ENCODE measurements at places on chromosomes 7 and 10.
A peak's percentile ranks its signal among the peaks of the same experiment; 100 is the strongest.

DNA sequence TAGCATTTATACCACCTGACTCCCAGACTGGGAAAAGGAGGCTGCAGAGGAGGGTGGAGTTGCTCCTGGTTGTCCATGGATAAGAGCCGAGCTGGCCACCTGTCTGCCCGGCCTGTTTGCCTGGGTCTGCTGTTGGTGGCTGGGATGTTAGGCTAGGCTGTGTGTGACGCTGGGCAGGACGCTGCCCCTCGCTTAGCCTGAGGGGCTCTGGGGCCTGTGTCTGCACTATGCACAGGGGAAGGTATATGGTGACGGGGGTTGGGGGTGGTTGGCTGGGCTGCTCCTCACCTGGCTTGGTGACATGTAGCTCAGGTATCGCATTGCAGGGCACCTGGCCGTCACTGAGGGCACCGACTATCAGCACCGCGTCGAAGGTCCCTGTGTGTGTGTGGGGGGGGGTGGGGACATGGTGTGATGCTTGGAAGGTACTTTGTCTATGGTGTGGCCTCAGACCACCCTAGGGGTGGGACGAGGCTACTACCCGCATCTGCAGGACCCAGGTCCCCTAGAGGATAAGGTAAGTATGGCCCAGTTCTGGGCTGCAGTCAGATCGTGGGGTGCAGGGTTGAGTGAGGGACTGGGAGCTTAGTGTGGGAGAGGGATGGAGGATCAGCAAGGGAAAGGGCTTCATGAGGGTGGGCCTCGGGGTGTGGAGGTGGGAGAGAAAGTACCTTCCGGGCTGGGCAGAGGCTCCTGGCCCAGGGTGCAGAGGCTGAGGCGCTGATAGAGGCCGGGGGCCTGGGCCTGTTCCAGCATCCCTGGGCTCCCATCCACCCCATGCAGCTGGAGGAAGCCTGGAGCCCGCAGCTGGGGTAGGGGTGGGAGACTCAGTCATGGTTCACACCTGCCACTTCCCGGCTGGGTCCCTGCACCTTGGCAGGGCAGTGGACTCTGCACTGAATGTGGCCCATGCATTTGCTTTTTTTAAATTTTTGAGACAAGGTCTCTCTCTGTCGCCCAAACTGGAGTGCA is 2.3 kb downstream of the METTL27 start:
- DNase-seq: no peak

DNA sequence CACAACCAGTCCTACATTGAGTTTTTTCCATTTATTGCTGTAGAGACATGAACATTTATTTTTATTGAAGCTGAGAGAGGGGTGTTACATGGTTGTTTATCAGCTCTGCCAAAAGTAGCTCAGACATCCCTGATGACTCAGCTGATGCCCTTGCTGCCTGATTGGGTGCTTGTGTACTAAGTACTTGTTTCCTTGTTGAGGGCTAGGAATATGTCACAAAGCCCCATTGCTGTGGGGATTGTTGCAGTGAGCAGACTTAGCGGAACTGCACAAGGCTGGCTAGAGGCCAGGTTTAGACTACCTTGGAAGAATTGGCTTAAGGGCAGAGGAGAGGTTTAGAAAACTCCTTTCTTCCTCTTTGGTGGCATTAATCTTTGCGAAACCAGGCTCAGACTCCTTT is 110.6 kb downstream of the AUTS2 start:
- DNase-seq: peak; percentile 46

- DNase-seq: no peak
These were observed 1.8 kb downstream of the IGFBP3 start for GRCh38 chr7:45919231-45919784.

GRCh38 chr7:100620804-100621203 is 8.5 kb downstream of the MOSPD3 start:
- DNase-seq: no peak

DNA sequence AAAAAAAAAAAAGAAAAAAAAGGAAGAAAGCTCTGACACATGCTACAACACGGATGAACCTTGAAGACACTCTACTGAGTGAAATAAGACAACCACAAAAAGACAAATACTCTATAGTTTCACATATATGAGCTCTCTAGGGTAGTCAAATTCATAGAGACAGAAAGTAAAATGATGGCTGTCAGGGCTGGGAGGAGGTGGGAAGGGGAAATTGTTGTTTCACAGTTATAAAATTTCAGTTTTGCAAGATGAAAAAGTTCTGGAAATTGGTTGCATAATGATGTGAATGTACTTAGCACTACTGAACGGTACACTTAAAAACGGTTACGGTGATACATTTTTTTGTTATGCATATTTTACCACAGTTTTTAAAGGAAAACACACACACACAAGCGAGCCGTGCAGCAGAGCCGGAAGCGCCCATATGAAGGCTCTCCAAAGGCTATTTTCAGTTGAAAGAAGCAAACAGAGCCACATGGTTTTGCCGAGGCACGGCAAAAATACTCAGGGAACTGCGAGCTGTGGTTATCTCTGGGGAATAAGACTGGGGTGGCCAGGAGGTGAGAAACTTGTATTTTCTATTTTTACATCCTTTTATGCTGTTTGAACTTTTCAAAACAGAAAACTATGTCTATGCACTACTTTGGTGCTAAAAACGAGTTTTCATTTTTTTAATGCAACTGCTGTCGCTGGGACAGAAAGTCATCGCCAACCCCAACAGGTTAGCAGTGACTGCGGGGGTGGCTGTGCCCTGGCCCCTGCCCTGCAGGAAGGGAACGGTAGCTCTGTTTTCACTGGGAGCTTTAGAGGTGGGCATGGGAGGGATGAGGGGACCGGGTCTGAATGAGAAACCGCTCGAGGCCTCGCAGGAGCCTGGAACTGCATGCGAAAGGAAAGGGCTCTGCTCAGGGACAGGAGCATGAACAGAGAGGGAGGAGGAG is 132.9 kb downstream of the OAT start:
- no peak for DNase-seq

DNA sequence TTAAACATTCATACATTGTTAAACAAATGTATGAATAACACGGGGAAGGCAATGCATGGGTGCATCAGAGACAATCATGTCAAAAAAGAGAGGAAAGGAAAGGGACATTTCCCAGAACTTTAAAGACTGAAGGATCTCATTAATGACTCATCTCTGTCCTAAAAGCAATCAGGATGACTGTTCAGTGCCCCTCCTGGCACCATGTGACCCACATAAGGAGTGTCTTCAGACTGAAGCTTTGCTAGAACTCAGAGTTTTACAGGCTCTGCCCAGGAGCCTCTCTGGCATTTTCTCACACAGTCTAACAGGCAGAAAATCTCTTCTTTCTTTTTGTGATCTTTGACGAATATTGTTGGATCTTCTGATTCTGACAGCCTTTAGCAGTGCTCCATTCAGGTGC is 315.3 kb downstream of the OTUD1 start:
- DNase-seq: no peak

DNA sequence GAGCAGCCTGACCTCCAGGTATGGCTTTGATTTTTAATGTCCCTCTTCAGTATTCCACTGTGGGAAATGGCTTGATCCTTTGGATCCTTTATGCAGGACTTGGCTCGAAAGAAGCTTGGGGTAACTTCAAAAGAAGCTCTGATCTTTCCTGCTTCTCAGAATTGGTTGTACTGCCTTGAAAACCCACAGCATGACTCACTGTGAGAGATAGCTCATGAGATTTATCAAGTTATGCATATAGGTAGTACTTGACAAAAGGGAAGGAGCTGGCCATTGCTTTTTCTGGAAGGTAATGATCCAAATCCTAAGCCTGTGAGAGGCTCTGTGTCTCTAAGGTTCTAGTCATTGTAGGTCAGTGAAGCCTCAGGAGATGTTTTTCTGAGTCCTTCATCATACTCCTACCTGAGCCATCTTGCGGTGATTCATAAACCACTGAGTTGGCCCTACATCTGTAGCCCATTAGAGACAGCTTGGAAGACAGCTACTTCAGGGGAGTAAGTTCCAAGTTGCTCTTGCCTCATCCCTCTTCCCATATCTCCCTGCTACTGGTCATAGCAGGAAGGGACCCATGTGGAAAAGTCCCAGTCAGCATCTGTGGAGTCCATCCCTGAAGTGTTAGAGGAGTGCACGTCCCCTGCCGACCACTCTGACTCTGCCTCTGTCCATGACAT is 36.7 kb upstream of the NFKB2 start:
- DNase-seq: no peak

DNA sequence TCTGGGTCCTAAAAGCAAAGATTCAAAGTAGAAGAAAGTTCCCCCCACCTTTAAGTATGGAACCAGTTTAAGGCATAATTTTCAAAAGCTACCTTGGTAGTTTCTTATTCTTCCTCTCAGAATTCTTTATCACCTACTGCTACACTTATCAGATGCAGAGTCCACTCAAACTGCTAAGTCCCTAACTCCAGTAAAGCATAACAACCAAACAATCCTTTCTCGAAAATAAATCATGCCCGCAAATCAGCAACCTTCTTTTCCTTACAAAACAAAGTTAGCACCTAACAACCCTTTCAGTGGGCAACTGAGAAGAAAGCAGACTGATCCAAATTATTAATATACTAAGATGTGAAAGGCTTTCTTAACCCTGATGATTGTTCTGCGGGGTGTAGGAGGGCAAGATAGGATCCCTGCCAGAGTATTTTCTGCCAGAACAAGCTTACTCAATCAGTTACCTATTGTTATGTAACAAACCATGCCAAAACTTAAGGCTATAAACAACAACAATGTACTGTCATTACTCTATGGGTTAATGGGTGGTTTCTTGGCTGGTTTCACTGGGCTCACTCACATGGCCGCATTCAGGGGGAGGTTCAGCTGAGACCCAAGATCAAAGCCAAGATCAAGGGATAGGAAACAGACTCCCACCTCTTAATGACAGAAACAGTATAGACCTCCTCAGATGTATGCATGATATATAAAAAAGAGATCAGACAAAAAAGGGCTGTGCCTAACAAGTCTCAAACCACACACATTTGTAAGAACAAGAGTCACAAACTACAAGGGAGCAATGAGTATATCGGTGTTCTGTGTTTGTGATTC is 42.0 kb downstream of the CCDC6 start:
- DNase-seq: no peak

DNA sequence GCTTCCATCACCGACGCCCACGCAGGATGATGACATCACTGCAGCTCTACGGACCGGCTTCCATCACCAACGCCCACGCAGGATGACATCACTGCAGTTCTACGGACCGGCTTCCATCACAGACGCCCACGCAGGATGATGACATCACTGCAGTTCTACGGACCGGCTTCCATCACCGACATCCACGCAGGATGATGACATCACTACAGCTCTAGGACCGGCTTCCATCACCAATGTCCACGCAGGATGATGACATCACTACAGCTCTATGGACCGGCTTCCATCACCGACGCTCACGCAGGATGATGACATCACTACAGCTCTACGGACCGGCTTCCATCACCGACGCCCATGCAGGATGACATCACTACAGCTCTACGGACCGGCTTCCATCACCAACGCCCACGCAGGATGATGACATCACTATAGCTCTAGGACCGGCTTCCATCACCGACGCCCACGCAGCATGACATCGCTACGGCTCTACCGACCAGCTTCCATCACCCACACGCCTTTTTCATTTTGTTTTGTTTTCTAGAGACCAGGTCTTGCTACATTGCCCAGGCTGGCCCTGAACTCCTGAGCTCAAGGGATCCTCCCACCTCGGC is 29.5 kb downstream of the GPER1 start:
- DNase-seq: no peak

GRCh38 chr10:62861507-62861906 is 45.3 kb upstream of the EGR2 start:
- no peak for DNase-seq

GRCh38 chr7:145106001-145106400 is 270.1 kb upstream of the TPK1 start:
- DNase-seq: peak; percentile 43

- no peak for DNase-seq
These were observed 76.7 kb downstream of the CCNY start for GRCh38 chr10:35412900-35413491.

- no peak for DNase-seq
These were observed 43.1 kb downstream of the BAIAP2L1 start for GRCh38 chr7:98357751-98358161.
